DMS153 (cell line): ENCODE measurements at places on chromosomes 2 and 18.

DNA sequence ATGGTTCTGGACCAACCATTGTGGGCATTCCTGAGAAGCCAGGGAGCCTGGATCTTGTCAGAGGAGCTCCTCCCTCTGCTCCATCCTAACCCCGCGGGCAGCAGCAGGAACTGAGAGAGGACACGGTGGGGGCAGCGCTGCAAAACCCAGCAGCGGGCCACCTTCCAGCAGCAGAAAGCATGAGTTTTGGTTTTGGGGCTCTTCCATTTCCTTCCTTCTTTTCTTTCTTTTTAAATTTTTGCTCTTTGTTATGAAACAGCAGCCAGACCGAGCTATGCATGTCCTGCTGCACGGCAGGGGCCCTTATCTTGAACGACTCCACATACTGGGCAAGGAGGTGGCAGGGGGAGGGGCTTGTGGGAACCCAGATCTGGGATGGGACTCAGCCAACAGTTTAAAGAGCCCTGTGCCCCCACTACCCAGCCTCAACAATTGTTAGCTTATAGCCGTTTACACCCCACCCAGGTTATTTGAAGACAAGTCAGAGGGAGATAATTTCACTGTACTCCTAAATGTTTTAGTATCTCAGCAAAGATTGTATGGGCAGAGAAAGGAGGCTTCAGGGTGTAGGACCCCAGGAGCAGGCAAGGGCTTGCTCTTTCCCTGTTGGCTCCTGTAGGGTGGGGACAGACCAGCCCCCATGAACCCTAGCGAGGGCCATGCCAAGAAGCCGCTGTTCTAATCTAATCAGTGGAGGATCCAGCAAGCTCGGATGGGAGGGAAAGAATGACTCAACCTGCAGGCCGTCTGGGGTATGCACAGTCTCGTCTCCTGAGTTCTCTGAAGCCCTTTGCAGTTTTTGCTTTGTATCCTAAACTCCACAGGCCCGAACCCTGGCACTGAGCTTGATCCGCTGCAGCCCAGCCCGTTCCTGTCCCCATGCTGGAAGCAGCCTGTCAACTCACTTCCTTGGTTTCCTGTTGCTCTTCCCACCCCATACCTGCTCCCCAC is 75.3 kb downstream of the LRRFIP1 start:
- DNase-seq: no peak

DNA sequence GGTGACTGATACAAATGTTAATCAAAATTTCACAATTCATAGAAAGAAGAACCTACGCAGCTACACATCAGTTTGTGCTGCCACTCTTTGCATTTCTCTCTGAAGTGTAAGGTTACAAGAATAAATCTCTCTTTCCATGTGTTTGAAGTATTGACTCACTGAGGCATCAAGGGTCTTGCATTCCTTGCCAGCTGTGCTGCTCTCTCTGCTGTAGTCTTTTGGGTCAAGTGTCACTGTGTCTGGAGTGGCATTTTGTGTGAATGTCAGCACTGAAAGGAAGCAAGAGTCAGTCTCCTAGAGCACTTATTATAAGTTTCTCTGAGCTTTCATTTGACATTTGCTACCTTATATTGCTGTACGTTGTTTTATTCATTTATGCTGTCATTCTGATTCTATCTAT is 1696.1 kb upstream of the LRRTM1 start:
- no peak for DNase-seq

DNA sequence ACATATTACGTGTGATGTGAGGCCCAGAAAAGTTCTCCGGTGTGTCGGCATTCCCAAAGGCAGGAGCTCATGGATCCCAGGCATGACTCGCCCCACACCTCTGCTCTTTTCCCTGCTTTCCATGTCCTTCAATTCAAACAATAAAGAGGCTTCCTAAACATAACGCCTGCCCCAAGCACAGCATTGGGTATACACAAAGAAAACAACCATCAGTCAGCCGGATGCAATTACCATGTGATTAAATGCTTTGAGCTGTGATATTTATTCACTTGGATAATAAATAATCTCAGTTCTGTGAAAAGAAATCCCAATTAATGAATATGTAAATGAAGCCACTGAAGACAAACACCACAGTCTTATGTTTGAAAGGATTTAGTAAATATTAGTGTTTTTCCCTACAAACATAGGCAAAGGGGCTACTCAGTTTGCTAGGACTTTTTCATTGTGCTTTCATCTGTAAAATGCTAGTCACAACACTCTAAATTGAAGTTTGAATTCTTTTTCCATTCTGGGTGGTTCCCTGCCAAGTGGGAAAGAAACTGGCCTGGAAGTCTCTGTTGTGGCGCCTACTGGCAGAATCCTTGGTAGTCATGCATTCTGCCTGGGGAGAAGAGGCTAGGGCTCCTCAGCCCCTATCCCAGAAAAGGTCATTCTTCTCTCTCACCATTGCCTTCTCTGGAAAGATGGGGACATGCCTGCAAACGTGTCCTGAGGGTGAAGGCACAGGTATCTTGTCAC is 144.7 kb downstream of the COL6A3 start:
- DNase-seq: no peak

DNA sequence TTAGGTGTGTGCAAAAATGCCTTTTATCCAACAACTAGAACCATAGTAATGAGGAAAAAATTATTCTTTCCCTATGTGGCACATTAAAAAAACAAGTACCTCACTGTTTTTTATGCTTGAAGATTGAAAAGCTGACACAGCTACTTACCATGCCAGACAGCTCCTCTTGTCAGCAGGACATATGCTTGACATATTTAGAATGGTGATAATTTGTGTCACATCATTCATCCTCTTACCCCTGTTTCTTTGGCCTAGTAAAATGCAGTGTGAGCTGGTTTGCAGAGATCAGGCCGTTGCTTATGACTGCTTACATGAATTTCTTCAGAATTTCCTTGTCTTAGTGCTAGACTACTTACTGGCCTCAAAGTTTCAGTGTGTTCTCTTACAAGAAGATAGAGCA is 869.9 kb downstream of the LRP1B start:
- no peak for DNase-seq

DNA sequence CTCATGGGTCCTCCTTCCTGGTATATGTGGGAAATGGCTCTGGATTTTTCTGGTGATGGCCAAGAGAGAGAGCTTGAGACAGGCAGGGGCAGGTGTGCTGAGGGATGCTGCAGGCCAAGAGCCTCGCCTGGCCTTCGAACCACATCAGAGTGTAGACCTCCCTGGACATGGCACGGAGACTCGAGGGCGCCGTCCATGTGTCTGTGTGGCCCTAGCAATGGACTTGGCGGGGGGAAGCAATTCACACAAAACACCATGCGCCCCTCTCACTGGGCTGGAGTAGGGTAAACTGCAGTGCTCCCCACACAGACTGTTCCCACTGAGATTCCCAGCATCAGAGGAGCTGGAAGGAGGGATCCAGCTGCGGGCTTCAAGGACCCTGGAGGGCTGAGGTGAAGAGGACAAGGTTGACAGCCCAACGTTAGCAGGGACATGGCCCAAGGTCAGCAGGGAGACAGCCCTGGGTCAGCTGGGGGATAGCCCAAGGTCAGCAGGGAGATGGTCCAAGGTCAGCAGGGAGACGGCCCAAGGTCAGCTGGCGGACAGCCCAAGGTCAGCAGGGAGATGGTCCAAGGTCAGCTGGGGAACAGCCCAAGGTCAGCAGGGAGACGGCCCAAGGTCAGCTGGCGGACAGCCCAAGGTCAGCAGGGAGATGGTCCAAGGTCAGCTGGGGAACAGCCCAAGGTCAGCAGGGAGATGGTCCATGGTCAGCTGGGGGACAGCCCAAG is 75.4 kb upstream of the HDAC4 start:
- no peak for DNase-seq
